ENCODE measurements at places on chromosomes 3 and 15.
A peak's percentile ranks its signal among the peaks of the same experiment; 100 is the strongest.

GRCh38 chr15:46677491-46677890 is 1039.8 kb upstream of the SEMA6D start:
- DNase-seq = no peak

- no peak for DNase-seq
These were observed 946.0 kb downstream of the IGSF11 start for GRCh38 chr3:118088696-118089095.

DNA sequence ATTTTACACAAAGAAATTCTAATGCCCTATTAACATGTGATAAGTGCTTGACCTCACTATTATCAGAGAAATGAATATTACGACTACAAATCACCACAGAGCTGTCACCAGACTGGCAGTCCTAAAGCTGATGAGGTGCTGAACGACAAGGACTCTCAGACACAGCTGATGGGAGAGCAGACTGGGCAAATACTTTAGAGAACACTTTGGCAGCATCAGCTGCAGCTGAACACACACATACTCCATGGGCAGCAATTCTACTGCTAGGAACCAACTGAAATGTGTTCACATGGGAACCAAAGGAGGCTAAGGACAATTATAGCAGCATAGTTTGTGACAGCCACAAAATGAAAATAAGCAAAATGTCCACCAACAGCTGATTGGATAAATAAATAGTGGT is 45.5 kb downstream of the SUSD5 start:
- no peak for DNase-seq

GRCh38 chr3:31438742-31439141 is 94.0 kb upstream of the STT3B start:
- no peak for DNase-seq

GRCh38 chr3:62210011-62210410 is 163.3 kb downstream of the FEZF2 start:
- peak; percentile 8 for DNase-seq

DNA sequence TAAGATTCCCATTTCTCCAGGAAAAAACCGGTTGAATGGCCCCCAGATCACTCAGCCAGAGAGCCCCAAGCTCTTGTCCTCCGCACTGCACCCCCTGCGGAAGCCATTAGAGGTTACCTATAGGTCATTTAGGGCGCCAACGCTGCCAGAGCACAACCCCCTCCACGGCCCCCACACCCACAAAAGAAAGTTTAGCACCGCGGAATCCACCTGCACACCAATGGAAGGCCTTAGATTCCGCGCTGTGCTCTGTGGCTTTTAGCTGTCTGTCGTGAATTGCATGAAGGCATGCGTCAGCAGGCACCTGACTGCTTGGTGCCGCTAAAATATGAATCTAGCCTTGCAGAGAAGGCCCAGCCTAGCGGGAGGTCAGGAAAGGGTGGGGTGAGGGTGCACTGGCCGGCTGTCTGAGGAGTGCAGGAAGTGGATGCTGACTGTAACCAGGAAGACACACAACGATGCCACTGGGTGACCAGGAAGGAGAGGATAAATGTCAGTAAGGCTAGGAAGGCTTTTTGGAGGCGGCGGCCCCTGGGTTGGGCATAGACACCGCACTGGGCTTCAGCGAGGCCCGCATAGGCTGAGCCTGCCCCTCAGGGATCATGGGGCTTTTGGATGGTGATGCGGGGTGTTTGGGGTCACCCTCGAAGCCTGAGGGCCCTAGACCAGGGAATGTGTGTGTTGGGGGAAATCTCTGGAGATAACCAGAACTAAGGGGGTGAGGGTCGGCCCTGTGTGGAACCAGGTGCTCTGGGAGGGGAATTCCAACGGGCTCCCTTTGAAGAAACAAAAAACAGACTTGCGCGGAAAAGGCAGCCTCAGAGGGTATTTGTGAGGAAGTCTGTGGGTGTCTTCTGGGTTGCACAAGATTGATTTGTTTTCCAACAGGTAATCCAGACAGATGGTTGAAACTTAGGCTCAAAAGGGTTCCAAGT is 976 bp upstream of the NUP210 start:
- no peak for DNase-seq

GRCh38 chr15:53458736-53459135 is 300.7 kb downstream of the WDR72 start:
- no peak for DNase-seq

GRCh38 chr15:100264994-100265640 is 76.7 kb downstream of the ADAMTS17 start:
- no peak for DNase-seq

- DNase-seq = peak; percentile 17
These were observed 36.2 kb upstream of the CPNE4 start for GRCh38 chr3:132071043-132071442.

GRCh38 chr3:69197922-69198530 is 75.6 kb upstream of the LMOD3 start:
- no peak for DNase-seq

DNA sequence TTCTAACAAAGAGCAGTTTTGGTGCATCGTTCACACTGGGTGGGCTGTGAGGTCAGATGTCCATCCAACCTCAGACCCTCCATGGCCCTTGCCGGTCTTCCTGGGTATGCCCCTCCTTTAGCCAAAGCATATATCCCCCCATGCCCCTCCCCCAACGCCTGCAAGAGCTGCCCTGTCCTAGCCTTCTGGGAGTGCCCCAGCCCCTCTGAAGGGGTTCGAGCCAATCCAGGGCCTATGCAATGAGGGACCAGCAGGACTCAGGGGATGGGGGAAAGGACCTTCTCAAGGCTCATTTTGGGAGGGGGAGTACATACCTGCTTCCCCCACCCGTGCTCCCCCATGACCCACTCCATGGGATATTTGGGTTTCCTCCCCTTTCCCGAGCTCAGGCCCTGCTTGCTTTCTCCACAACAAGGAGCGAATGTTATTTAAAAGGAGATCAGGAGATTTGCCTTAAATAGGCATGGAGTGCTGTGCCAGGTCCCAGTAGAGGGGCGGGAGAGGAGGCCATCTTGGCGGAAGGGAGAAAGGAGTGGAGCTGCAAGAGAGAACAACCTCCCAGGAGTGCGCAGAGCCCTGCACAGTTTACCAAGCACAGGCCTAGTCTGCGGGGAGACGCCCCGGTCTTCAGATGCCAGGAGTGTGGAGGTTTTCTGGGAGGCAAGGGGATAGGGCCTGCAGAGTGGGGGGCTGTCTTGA is 18.2 kb downstream of the PIF1 start:
- DNase-seq = no peak

DNA sequence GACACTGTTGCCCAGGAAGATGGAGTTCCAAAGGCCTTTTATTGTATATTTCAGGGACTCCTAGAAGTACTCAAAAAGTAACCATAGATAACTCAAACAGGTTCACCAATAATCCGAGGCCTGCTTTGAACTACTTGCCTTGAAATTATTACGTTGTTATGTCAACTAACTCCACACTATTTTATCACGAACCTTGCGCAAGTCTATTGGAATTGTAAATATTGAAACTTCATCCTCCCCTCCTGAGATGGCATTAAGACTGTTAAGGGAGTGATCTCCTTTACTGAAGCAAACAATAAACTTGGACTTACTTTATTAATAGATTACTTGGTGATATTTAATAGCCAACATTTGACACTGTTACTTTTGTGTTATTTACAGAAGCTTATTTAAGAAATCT is 199.6 kb upstream of the GADL1 start:
- no peak for DNase-seq

DNA sequence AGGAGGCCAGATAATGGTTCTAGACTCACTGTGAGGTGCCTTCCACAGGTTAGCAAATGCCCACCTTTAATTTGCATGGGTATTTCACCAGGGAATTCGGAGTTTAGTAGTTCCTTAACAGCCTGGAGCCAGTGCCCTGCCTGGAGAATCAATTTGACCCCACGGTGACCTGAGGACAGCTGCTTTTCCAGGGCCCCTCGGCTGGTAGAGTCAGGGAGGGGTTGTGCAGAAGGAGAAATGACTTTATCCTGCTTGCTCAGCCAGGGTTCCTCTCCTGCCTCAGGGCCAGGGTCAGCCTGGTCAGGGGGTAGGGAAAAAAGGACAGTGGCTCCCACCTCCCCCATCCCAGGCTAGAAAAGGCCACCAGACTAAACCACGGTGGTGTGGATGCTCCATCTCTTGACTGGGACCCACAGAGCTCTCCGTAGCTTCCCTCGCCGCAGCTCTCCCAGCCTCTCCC is 12.0 kb downstream of the DLL4 start:
- no peak for DNase-seq

DNA sequence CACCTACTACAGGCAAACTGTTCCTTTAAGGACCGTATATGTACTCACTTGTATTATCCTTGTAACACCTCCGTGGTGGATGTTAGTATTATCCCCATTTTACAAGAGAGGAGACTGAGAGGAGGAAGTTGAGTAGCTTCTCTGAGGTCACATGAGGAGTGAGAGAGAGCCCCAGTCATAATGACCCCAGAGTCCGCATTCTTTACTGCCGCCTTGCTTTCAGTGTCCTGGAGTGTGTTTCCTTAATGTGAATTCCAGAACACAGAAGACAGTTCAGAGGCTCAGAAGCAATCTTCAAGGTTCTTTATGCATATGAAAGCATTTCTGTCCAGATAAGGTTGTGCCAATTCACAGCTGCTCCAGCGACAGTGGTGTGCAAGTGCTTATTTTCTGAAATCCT is 199.2 kb downstream of the CACNA2D3 start:
- no peak for DNase-seq

DNA sequence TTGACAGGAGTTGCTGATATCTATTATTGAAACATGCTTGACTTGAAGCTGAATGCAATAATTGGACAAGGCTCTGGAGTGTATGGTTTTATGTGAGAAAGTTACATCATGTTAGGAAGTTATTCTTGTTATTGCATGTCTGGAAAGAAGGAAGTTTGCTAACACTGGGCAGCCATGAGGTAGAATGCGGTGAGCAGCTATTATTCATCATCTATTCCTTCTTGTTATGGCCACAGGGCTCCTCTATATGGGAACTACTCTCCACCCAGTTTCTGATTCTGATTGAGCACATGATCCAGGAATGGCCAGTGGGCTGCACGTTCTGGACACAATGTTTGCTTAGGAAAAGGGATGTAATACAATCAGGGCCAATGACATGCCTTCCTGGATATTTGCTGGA is 37.8 kb upstream of the SCN5A start:
- DNase-seq = no peak

DNA sequence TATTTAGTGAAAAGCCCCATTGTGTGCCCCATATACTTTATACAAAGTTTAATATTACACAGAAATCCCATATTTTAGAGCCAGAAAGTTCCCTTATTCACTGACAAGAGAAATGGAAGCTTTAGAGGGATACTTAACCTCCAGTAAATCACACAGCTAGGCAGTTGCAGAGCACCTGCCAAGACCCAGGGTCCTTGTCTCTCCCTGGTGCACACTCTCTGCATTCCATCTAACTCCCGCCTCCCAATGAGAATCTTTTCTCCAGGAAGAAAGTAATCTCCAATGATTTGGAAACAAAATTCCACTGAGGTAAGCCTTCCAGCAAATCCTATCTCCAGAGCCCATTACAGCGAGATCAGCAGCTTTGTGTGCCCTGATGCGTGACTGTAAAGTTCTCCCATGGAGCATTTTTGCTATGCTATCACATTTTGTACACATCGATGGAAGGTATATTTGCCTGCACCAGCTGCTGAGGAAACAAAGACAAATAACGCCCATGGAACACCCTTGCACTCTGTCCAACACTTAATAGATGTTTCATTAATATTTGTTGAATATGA is 41.4 kb downstream of the ULK4 start:
- no peak for DNase-seq

DNA sequence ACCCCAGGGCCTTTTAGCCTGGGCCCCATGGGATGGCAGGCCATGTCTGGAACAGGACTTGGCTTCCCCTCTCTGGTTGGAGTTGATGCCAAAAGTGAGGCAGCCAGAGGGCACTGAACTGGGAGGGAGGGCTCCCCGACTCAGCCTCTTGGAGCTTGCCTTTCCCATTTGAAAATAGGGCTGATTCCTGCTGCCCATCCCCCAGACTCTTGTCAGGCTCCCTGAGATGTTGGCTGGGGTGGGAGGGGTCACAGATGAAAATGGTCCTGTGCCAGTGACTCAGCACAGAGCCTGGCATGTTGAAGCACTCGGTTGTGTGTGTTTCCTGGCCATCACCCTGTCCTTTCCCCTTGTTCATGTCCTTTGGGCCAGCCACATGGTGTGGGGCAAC is 6.6 kb downstream of the PPCDC start:
- DNase-seq = peak; percentile 78

DNA sequence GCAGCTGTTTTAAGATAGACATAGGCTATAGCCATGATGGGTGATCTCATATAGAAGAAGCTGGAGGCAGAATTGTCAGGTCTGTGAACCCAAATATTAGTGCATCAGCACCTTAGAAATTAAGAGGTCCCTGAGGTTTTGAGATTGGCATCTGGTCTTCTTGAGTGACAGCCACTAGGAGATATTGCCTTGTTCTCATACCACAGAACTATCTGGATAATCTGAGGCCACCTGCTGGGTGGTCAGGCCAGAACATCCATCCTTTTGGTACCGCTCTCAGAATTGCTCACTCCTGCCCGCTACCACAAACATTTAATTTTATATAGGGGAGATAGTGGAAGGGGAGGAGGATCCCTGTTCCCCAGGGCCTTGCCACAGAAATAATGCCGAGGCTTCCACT is 210.6 kb upstream of the ZPLD1 start:
- peak; percentile 24 for DNase-seq

- no peak for DNase-seq
These were observed 2.2 kb downstream of the NPTN start for GRCh38 chr15:73630921-73631362.

- DNase-seq = no peak
These were observed 36.7 kb upstream of the GOLGA8B start for GRCh38 chr15:34620142-34620541.

- no peak for DNase-seq
These were observed 2.5 kb downstream of the TMEM212 start for GRCh38 chr3:171845481-171846284.

DNA sequence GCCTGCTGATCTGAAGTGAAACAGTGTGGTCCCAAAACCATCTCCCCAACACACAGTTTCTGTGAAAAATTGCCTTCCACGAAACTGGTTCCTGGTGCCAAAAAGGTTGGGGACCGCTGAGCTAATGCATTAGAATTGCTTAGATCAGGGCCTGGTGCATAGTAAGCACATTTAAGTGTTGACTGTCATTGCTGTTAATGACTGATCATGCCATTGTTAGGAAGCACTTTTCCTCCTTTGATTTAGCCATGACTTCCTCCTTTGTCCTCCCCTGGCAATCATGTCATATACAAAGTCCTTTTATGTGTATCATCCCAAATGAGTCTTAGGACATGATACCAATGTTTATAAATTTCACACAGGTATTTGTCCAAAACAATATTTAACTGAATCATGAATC is 81.5 kb upstream of the ATP11B start:
- DNase-seq = no peak

GRCh38 chr15:100495861-100496260 is 32.9 kb downstream of the CERS3 start:
- no peak for DNase-seq

GRCh38 chr3:169827712-169828111 is 15.0 kb upstream of the LRRC34 start:
- DNase-seq = no peak

DNA sequence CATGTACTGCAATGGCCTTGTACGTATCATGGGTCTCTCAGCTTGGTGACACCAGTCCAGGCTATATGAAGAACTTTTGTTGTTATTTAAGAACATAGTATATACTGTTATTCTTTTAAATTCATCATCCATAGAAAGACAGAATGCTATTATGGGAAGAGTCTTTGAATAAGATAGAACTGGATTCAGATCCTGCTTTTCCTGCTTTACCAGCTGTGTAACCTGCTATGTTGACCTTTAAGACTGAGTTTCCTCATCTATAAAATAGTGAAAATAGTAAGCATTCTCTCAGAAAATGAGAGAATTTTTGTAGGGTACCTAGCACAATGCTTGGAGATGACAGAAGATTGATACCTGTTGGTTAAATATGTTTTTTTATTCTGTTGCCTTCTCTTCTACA is 204.1 kb upstream of the TBL1XR1 start:
- no peak for DNase-seq

All from foreskin fibroblast (primary cell).